Activated CD4-positive, CD25-positive, alpha-beta regulatory T cell treated with anti-CD3 and anti-CD28 coated beads, Interleukin-2, amount 50 U/mL, for 16 hours (primary cell): ENCODE measurements at places on chromosomes 3 and 15.

- DNase-seq = no peak
Measured at GRCh38 chr15:53511175-53511574, 248.3 kb downstream of the WDR72 start.

GRCh38 chr3:134445636-134446035 lies 40.1 kb downstream of the ANAPC13 start:
- no peak for DNase-seq

GRCh38 chr3:195911946-195912270 lies 3.6 kb upstream of the TNK2 start:
- no peak for DNase-seq

DNA sequence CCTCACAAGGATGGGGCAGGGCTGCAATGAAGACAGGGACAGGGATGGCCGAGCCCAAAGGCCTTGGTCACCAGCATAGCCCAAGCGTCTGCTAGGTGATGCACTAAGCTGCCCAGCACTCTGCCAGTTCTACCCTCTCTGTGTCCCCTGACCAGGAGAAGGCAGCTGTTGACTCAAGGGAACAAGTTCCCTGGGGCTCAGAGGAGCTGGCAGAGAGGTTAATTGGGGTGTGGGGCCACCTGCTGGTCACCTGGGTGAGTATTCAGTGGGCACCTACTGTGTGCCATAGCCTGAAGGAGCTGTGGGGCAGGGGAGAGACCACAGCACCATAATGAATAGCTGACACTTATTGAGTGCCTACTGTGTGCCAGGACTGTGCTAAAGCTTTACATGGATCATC lies 22.0 kb upstream of the DOCK3 start:
- DNase-seq = peak; percentile 19

GRCh38 chr3:145243875-145244274 lies 917.1 kb downstream of the PLOD2 start:
- no peak for DNase-seq
